ENCODE measurements at places on chromosomes 13 and 19. TPM values are rescaled to one million over a fixed set of nuclear protein-coding genes. Genes with fewer than 3 reads are reported as not detected.

RNF17 gene
- 52.8 TPM for total RNA-seq

NANOS3 gene
- total RNA-seq, result 14.5 TPM

CACNG6 gene
- total RNA-seq, result 5.5 TPM

CGB5 gene
- total RNA-seq, result not detected

SMAD9 gene
- 11.3 TPM for total RNA-seq

NR2F6 gene
- total RNA-seq, result 63.1 TPM

DCLK1 gene
- 4.5 TPM for total RNA-seq

FRY gene
- total RNA-seq, result 25.9 TPM

MATK gene
- 10.1 TPM for total RNA-seq

NFIX gene
- total RNA-seq, result 51.7 TPM

MISP3 gene
- 4.2 TPM for total RNA-seq

SHISA7 gene
- 1.0 TPM for total RNA-seq

TMEM38A gene
- total RNA-seq, result 17.7 TPM

ERCC2 gene
- total RNA-seq, result 49.8 TPM

ZNF681 gene
- total RNA-seq, result 4.5 TPM

ZNF444 gene
- 62.6 TPM for total RNA-seq

KCTD12 gene
- total RNA-seq, result 86.8 TPM

FCHO1 gene
- 12.8 TPM for total RNA-seq

SMIM24 gene
- total RNA-seq, result 1.3 TPM

NAPSA gene
- total RNA-seq, result 1.3 TPM

SLC17A7 gene
- total RNA-seq, result 2.2 TPM

PPAN gene
- 68.1 TPM for total RNA-seq

TPTE2 gene
- total RNA-seq, result 9.9 TPM

PSG3 gene
- 2.0 TPM for total RNA-seq

ZNF610 gene
- total RNA-seq, result 11.1 TPM

ATCAY gene
- total RNA-seq, result 4.8 TPM

IZUMO1 gene
- total RNA-seq, result 28.9 TPM

ZNF835 gene
- total RNA-seq, result 2.9 TPM

PPP1R15A gene
- 37.2 TPM for total RNA-seq

ZNF154 gene
- 6.8 TPM for total RNA-seq

SIGLEC5 gene
- not detected for total RNA-seq

GDF15 gene
- total RNA-seq, result 2.5 TPM

ZNF578 gene
- 18.0 TPM for total RNA-seq

TEX101 gene
- total RNA-seq, result 93.3 TPM

IZUMO2 gene
- 18.0 TPM for total RNA-seq

KLK14 gene
- total RNA-seq, result not detected
